Activated CD4-positive, CD25-positive, alpha-beta regulatory T cell (primary cell): ENCODE measurements at places on chromosomes 12 and 14.

DNA sequence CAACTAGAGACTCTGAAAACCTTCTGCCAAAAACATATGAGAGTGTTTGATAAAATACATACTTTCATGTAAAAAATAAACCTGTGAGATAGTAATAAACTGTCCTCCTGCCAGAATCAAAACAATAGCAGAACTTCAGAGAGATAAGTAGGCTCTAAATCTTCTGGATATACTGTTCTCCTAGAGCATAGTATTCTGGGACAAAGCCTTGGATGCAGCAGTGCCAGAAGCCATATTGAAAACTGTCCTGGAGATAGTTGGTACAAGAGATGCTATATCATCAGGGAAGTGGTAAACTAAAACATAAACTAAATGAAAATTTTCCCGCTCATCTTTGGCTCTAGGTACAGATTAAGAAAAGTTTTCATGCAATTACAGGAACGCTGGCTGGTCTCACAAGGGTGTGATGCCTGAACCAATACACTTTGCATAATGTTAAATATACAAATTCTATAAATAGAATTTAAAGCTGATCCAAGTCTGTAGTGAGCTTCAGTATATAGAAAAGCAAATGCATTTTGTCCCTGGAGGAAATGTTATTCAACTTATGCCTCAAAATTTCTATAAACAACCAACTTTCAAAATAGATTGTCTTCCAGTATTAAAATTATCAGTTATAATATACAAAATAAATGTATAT is 355.6 kb downstream of the ADAMTS20 start:
- no peak for DNase-seq

DNA sequence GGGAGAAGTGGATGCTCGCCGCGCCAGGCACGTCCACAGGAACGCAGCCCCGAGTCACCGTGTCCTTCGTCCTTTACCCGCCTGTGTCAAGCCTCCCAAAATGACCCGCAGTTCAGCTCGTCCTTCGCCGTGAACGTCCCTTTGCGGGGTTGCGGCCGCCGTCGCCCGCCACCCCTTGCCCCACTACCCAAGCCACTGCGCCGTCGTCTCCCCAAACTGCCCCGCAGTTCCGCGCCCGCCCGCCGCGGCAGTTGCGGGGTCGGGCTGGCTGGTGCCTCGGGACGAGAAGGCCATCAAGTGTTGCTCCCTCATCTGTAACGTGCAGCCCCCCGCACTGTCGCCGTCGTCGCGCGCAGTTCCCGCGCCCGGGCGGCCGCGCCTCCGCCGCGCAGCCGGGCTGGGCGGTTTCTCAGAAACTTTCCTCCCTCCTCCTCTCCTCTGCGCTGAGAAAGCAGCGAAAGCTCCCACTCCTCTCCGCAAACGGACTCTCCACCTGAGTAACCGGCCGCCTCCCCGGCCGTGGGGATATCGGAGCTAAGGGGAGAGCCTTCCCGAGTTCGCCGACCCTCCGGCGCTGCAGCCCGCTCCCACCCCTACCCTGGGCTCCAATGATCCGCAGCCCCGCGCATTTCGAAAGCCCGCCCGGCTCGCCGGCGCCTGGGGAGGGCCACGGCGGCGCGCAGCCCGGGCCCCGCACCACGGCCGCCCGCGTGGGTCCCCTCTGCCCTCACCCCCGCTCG is 6.7 kb downstream of the CDKN1B start:
- peak; percentile 43 for DNase-seq

DNA sequence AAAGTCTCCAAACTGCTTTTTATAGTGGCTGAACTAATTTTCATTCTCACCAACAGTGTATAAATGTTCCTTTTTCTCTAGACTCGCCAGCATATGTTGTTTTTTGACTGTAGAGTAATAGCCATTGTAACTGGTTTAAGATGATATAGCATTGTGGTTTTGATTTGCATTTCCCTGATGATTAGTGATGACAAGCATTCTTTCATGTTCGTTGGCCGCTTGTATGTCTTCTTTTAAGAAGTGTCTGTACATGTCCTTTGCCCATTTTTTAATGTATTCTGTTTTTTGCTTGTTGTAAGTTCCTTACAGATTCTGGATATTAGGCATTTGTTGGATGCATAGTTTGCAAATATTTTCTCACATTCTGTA is 404.9 kb downstream of the FLRT2 start:
- no peak for DNase-seq

DNA sequence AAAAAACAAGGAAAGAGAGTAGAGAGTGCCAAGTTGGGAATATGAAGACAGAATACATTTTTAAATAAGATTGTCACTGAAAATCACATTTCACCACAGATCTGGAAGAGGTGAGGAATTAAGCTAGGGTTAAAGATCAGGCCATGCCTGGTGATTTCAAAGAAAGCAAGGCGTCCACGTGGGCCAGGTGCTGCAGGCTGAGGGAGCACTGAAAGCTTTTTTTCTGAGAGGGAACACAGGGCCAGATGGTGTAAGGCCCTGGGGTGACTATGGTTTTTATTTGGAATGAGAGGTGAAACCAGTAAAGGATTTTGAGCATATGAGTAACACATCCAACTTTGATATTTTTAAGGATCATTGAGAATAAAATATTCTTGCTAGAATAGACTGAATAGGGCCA is 20.9 kb downstream of the SYT1 start:
- DNase-seq: no peak

GRCh38 chr12:106994579-106995220 is 7.8 kb upstream of the MTERF2 start:
- DNase-seq: no peak

DNA sequence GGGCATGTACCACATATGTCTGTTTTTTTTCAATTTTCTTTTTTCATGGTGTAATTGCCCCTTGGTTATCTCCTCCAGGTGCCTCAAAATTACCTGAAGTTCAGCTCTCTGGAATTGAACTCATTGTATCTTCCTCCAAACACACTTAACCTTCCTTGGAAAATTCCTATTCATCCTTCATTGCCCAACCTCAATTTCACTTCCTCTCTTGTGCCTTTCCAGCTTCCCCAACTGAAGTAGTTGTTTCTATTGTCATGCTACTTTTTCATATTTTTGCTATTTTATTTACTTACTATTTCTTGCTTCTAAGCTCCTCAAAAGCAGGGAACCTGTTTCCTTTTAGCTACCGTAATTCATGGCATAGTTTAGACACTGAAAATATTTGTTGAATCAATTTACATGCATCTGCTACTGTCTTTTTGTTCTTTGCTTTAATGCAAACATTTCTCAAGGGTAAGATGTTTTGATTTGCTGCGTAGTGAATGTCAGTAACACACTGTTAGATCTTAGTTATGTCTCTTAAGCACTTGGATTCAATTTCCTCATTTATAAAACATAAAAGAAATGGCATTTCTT is 37.0 kb upstream of the STXBP6 start:
- no peak for DNase-seq

DNA sequence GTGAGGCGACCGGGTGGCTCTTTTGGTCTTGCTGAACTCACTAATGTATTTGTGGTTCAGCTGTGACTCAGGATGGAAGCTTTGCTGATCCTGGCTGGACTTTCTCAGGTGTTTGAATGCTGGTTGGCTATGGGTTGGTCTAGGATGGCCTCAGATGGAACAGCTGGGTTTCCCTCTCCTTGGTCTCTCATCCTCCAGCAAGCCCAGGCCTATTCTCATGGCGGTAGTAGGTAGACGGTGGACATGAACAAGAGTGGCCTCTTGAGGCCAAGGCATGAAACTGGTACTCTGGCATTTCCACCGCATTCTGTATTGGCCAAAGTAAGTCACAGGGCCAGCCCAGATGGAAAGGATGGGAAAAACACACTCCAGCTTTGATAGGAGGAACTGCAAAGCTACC is 11.8 kb upstream of the POLR3B start:
- no peak for DNase-seq

GRCh38 chr12:84161296-84161695 is 751.3 kb downstream of the SLC6A15 start:
- DNase-seq: no peak

DNA sequence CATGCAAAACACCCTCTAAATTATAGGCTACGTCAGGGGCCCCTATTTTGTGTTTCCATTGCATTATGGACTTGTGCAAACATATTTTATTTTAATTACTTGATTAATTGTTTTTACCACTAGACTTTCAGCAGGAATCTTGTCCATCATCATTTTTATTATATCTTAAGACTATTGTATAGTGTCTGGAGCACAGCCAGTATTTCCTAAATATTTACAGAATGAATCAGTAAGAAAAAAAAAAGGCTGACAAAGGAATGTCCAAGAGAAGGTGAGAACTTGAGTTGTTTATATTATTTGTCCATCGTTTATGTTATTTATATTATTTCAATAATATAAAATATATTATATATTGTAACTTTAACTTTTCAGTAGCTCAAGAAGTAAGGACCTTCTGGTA is 664.7 kb downstream of the SLC6A15 start:
- DNase-seq: no peak

- peak; percentile 17 for DNase-seq
Observed at GRCh38 chr12:51886021-51886710, 1.7 kb upstream of the ANKRD33 start.

DNA sequence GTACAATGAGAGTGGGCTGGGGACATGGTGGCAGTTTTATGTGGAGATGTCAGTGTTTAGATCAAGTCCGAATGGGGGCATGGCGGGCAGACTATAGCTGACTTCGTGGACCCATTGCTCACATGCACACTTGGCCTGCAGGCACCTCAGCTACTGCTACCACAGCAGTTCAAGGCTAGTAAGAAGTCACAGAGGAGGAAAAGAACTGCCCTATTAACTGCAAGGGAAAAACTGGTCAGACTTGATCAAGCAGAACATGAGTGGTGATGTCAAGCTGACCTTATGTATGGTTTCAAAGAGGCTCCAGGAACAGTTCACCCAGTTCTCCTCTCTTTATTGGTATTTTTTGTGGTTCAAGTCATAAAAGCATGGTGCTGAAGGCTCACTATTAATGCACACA is 30.2 kb upstream of the FRS2 start:
- DNase-seq: no peak

DNA sequence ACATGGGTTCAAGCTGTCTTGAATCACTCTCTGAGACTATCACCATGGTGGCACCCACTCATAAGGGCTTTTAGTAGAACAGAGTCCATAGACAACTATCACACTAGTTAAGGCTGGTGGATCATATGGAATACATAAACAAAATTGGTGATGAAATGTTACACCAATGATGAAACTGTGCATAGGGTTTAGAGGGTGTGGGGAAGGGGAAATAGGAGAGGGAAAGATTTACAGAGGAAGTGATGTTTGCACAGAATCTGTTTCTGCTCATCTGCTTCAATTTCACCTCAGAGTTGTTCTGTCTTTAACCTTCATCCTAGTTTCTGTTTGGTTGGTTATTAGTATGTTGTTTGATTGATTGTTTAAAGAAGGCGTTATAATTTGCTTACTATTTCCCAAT is 2.4 kb upstream of the RXYLT1 start:
- no peak for DNase-seq

- DNase-seq: no peak
Observed at GRCh38 chr12:109214131-109214530, 95.0 kb downstream of the FOXN4 start.

GRCh38 chr14:42057111-42057510 is 450.4 kb downstream of the LRFN5 start:
- no peak for DNase-seq
